ENCODE measurements at places on chromosomes 5 and 9.

GRCh38 chr5:62568800-62569432 lies 9.7 kb upstream of the LRRC70 start:
- no peak for DNase-seq

GRCh38 chr9:133108794-133109641 lies 12.0 kb downstream of the RALGDS start:
- DNase-seq: no peak

DNA sequence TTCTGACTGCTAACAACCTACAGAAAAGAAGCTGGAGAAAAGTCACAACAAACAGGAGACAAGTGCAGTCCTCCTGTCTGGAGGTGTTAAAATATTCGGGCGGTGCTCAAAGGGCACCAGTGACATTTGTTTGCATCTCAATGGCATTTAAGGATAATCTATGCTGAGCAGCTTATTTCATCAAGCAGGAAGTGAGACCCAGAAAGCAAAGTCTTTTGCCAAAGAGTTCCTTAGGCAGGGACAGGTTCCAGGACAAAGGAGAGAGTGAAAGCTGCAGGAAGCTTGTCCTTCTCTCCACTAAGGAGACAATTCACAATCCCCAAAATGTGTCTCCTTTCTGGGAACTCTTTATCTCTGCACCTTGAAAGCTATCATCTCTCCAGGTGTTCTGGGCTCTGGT lies 38.7 kb upstream of the CDK20 start:
- DNase-seq: no peak

GRCh38 chr9:11871852-11872251 lies 821.3 kb upstream of the TYRP1 start:
- DNase-seq: no peak

- no peak for DNase-seq
Observed at GRCh38 chr9:97874624-97875023, 21.6 kb downstream of the FOXE1 start.

- DNase-seq: peak; percentile 77
Observed at GRCh38 chr9:115058684-115059315, 59.2 kb downstream of the TNC start.

DNA sequence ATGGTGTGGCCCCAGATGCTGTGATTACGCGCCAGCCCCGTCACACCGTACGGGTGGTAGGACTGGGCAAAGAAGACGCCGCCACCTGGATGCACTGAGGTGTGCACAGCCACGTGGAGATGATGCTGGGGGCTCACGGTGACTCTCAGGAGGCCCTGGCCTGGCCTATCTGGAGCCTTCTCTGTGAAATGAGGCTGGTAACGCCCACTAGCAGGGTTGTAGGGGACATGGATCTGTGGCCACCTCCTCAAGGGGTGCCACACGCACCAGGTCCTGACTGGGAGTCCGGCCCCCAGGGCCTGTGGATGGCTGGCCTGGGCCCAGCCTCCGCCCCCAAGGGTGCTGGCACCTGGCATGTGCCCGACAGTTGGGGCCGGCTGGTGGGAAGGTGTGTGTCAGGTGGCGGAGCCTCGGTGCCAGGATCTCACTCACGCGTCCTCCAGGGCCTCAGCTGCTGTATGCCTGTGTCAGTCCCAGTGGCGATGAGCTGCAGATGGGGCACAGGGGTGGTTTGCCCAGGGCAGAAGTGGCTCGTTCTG lies 32.4 kb downstream of the NEK6 start:
- DNase-seq: no peak

DNA sequence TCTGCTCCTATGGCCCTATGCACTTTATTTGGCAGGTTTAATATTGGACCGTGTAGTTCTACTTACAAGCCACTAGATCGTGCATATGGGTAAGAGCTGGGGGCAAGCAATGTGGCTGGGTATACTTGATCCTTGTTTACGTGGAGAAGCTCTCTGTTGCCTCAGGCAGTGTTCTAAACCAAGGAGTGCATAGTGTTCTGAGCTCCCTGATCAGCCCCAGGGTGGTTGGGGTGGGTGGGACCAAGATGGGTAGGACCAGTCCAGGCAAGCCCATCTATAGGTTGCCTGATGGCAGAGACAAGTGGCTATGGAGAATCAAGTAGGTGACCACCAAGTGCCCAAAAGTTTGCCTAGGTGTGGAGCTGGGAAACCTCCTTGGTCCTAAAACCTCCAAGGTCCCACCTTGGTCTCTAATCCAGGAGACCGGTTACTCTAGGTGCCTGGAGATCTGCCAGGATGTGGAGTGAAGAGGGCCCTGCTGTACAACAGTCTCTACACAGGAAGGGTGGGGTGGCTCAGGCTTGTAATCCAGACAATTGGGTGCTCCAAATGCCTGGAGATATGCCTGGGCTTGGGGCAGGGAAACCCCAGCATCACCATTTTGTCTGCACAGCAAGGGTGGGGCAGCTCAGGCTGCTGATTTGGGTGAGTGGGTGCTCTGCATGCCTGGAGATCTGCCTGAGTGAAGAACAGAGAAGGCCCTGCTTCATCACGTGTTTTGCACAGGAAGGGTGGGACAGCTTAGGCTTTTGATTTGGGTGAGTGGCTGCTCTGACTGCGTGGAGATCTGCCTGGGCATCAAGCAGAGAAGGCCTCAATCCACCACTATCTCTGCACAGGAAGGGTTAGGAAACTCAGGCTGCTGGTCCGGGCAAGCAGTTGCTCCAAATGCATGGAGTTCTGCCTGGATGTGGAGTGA lies 659.8 kb downstream of the TLE4 start:
- DNase-seq: no peak

DNA sequence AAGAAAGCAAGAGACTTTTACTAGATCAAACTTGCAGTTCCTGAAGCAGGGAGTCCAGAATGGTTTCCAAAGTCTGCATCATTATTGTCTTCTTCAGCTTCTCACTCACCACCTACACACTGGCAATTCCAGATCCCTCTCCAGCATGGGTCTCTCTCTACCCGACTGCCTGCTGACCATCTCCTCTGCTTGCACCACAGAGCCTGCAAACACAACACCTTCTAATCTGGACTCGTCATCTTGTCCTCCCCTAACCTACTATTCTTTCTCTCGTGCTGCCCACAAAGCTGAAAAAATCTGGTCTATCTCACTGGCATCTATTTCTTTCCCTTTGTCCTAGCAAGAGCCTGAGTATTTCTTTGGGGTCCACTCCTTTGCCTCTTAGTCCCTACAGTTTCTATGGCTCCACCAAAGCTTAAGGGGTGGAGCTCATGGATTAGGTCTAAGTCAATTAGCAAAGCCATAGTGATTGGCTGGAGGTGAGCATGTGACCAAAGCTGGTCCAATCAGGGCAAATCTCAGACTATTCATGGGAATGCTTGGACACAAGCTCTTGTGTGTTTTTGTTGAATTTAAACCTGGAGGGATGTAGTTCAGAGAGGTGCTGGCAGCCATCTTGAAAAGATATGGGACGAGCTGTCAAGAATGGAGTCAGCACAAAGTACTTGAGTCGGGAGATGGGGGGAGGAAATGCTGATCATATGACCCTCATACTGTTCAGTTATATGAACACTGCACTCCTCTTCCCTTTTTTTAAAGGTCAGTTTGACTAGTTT lies 63.5 kb downstream of the GALNT12 start:
- DNase-seq: no peak

- DNase-seq: no peak
Observed at GRCh38 chr9:71630377-71630995, 137.8 kb downstream of the CEMIP2 start.

DNA sequence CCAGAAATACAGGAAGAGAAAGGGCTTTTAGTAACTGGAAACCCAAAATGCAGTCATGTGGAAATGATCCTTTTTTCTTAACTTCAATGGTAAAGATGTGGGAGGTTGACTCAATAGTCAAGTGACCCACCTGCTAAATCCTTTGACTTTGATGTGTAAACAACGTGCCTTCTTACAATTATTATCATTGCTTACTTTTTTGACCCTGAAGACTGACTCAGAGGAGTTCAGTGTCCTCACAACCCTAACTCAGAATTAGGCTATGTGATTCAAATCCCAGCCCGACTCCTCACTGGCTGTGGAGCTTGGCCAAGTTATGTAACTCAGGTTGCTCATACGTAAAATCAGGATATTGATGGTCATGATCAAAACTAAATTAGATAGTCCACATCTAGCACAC lies 27.9 kb downstream of the ANXA1 start:
- DNase-seq: peak; percentile 16

DNA sequence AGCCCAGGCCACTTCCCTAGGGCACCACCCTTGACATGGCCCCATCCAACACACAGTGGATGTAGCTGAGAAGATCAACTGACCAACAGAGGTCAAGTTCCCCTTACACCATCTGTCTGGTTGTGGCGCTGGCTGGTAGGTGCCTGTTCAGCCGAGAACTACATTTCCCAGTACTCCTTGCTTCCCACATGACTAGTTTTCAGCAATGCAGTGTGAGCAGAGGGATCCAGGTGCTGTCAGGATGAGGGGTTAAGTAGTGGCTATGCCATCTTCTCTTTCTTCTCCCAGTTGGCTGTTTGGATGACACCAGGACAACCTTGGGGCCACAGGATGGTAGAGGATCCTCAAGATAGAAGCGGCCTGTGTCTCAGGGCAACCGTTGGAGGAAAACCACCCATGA lies 48.6 kb upstream of the SH3PXD2B start:
- DNase-seq: no peak

GRCh38 chr9:2464624-2465023 lies 157.0 kb upstream of the VLDLR start:
- no peak for DNase-seq

- DNase-seq: peak; percentile 93
Observed at GRCh38 chr5:40221796-40222195, 457.9 kb upstream of the PTGER4 start.

DNA sequence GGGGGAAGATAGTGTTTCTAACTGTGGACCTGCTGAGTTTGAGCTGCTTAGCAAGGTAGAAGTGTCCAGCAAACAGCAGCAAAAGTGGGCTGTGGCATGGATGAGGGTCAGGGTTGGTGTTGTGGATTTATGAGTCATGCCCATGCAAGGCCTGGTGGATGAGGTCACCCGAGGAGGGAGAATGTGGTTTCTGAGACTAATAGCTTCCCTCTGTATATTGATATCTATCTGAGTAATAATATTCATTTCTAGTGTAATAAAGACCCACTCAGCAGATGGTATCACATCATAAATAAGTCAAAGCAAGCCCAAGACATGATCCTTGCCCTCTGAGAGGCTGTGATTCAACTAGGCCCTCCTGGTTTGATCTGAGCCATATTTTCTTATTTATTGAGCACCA lies 597.8 kb upstream of the CLINT1 start:
- DNase-seq: peak; percentile 92

DNA sequence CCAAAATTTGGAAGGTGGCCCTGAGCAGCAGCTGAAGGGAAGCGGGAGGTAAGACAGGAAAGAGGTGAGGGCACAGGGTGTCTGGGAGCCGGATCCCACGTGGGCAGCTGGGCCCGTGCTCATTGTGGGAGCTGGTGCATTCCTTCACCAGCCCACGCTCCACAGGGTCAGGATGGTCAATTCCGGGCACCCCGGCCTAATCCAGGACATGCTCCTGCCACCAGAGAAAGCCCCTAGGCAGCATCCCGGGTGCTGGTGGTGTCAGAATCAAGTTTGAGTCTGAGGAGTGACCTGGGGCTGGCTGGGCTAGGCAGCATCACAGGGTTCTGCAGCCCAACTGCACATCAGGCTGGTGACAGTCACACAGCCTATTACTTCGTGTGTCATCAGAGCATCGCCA lies 7.1 kb upstream of the PDCD6 start:
- no peak for DNase-seq

DNA sequence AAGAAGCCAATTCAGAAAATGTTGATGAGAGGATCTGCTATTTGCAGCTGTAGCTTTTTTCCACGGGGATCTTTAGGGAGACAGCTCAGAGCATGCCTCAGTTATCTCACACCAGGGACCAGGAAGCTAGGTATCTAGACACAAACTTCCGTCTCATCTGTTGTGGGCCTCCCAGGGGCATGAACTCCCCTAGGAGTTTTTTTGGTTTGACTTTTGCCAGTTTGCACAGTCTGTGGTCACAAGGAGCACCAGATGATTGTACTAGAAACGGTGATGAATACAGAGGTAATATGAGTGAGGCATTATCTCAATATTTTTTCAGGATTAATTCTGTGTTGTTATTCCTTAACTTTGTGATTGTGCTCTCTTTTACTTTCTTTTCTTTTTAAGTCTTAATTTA lies 533.2 kb upstream of the SEMA6A start:
- DNase-seq: no peak

GRCh38 chr5:18102733-18103132 lies 468.5 kb downstream of the TAF11L14 start:
- no peak for DNase-seq

- no peak for DNase-seq
Observed at GRCh38 chr5:4212981-4213819, 617.6 kb downstream of the IRX1 start.

- no peak for DNase-seq
Observed at GRCh38 chr5:65128226-65128625, 353.5 kb downstream of the ADAMTS6 start.

- peak; percentile 51 for DNase-seq
Observed at GRCh38 chr9:113978725-113979342, 99.3 kb downstream of the AMBP start.

DNA sequence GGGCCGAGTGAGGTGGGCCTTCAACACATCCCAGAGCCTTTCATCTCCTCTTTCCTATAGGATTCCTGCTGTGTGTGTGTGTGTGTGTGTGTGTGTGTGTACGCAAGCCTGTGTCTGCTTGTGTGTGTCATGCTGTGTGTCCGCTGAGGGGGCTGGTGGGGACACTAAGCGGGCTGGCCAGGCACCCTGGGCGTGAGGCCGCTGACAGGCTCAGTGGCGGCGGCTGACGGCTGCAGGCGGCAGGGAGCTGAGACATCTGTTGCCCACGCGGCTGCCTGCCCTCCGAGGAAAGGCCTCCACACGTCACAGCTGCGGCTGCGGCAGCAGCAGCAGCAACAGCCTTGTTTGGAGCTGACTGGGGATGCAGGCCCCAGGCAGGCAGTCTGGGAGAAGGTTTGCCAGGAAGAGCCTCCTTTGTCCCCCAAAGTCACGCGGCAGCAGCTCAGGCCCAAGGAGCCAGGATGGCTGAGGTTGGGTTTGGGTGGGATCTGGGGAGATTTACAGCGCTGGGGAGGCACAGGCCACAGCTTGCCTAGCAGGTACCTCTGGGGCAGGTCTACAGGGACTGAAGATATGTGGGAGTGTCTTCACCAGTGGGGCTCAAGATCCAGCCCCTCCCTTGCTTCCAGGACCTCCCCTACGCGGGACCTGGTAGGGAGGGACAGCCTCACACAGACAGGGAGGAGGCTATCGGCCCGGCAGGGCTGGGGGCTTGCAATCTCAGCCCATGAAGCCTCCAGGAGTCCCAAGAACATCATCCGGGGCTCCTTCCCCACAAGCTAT lies 1.8 kb downstream of the PDLIM4 start:
- peak; percentile 89 for DNase-seq

- peak; percentile 53 for DNase-seq
Observed at GRCh38 chr5:62538017-62538942, 40.3 kb upstream of the LRRC70 start.

GRCh38 chr5:93995126-93995621 lies 253.8 kb upstream of the POU5F2 start:
- DNase-seq: peak; percentile 24

GRCh38 chr5:126801992-126802294 lies 25.0 kb downstream of the LMNB1 start:
- peak; percentile 65 for DNase-seq

- peak; percentile 84 for DNase-seq
Observed at GRCh38 chr9:115849679-115850412, 303.7 kb upstream of the PAPPA start.

All from fibroblast of upper back skin (primary cell).